Mesothelial cell of epicardium (in vitro differentiated cells): ENCODE measurements at places on chromosomes 1 and 21.

DNA sequence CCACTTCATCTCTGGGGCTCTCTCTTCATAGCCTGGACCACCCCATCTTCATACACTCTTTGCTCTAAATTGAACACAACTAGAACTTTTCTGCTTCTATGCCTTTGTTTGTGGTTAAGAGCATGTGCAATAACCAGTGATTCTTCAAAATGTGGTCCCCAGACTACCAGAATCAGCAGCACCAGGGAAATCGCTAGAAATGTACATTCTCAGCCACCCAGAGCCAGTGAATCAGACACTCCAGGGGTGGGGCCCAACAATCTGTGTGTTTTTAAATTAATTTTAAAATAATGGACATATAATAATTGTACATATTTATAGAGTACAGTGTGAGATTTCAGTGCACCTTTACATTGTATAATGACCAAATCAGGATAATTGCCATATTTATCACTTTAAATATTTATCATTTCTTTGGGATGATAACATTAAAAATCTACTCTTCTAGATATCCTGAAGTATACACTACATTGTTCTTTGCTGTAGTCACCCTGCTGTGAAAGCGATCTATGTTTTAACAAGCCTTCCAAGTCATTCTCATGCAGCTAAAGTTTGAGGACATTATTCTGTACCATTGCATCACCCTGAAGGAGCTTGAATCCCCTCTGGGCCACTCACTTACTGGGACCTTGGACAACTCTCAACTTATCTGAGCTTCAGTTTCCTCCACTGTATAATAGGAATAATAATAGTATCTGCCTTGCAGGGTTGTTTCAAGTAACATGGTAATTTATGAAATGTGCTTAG, 10.8 kb downstream of the GRHL3 start:
- no peak for DNase-seq

DNA sequence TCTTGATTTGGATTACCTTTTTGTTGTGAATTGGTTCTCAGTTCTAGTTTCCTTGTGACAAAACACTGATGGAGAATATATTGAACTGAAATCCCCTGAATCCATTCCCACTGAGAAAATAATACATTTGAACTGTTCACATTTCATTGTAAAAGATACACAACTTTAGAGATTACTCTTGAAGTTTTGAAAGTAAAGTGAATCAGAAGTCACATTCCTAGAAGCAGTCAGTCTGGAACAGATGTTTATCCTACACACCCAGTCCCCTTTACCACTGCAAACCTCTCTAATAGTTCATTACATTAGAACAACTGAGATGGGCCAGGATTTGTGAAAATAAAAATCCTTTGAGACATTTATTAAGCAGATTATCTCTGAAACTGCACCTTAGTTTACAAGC, 3.4 kb downstream of the RERE start:
- DNase-seq: no peak

- peak; percentile 48 for DNase-seq
These were observed 1.3 kb downstream of the GNG12 start for GRCh38 chr1:67831850-67832513.

DNA sequence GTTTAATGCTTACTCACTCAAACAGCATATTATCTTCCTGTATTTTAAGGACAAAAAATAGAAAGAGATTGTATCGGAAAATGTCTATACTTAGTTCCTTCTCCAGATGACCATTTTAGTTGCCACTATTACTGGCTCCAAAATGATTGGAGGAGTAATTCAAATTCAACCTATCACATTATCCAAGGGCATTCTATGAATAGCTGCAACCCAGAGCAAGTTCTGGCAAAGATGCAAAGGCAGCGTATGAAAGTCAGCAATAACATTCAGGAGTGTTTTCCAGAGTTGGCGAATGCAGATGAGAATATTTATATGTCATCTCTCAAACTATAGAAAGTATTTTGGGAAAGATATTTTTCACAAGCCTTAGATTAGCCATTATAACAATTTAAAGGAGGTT, 389.8 kb upstream of the ADGRL2 start:
- no peak for DNase-seq

- peak; percentile 37 for DNase-seq
These were observed 7.3 kb downstream of the UQCRHL start for GRCh38 chr1:15799928-15800835.
